Stimulated activated CD8-positive, alpha-beta memory T cell treated with anti-CD3 and anti-CD28 coated beads, Interleukin-4, amount 100 ng/mL, for 4 hours (primary cell): ENCODE measurements at places on chromosomes 11 and 22.

DNA sequence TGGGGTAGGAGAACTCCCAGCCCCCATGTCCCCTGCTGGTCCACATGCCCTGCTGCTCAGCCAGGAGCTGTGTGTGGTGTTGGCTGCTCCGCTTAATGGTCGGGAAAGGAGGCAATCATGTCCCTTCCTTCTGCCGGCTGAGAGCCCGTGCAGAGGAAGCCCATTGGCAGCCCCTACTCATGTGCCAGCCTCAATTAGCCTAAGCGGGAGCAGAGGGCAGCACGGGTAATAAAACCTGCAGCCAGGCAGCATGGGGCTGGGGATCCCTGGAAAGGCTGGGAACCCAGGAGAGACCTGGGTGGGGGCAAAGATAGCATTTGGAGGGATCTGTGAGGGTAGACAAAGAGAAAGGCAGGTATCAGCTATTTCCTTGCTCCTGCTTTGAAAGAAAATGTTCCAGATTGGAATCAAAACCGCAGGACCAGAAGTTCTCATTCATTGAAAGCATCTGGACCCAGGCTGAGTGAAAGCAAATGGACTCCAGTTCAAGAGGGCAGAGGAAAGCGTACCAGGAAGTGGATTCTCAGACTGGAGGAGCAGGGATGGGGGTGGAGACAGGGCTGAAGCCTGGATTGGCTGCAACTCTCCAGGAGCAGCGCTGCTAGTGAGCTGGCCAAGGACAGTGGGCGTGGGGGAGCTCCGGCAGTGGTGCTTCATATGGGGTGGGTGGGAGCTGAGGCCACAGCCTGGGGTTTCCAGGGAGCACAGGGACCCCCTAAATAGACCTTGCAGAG, 103.4 kb upstream of the NECTIN1 start:
- no peak for DNase-seq

- DNase-seq, result no peak
Measured at GRCh38 chr11:133928628-133929059, 28.1 kb downstream of the IGSF9B start.

GRCh38 chr11:47337229-47337924, 15.1 kb downstream of the MYBPC3 start:
- no peak for DNase-seq

DNA sequence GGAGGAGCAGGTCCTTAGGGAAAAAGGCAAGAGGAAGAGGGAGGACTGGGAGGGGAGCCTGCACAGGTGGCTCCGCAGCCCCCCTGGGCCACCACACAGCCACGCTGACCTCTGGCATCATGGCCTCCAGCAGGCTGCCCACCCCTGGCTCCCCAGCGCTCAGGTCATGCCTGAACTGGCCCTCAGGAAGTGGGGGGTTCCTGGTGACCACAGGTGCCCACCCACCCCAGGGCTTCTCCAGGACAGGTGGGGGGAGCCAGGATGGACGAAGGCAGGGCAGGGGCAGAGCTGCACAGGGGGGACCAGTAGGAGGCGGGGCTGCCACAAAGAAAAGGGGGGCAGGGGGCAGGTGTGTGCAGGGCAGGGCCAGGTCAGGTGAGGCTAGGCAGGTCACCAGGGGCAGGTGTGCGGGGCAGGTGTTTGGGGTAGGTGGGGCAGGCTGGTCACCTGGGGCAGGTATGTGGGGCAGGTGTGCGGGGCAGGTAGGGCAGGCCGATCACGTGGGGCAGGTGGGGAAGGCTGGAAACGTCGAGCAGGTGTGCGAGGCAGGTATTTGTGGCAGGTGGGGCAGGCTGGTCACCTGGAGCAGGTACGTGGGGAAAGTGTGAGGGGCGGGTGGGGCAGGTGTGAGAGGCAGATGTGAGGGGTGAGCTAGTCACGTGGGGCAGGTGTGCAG, 997 bp downstream of the DEAF1 start:
- no peak for DNase-seq

GRCh38 chr11:112566124-112566523, 305.5 kb upstream of the PLET1 start:
- no peak for DNase-seq

DNA sequence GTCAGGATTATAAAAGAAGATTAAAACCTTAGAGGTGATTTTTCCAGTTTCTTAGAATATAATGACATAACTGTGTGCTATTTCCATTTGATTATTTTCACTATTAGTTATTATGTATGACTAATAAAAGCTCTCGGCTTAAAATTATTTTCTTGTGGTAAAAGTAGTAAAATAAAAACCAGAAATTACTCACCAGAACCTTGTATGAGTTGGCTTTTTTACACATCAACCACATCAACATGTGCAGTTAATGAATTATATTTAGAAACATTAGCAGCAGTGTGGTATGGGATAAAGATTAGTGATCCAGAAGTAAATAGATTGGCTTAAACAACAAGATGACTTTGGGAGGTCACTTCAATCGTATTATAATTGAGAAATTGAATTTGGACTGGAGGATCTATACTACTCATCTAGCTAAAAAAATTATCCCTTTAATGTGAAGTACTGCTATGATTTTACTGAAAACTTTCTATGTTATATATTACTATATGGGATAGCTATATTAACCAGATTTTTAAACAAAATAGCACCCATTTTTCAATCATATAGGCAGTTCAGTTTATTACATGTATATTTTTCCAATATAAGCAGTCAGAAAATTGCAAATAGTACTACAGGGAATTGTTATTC, 2.8 kb upstream of the BCO2 start:
- no peak for DNase-seq

GRCh38 chr22:22863001-22863400, 24.6 kb upstream of the IGLL5 start:
- DNase-seq, result no peak

- DNase-seq, result no peak
Measured at GRCh38 chr11:47583844-47584243, 2.6 kb upstream of the FAM180B start.

DNA sequence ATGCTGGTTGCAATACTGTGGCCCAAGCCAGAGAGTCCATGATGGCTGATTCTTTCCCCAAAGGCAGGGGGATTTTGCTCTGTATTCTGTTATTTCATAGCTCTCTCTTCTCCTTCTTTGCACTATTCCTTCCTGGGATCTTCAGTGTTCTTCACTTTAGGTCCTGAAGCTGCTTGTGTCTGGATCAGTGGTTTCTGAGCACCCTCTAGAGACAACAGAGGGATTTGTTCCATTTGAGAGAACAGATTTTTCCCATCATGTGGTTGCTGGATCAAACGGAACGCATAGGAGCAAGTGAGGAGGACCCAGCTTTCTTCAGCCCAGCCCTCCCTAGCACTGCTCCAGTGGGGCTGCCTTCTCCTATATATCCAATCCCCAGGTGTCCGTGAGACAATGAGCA, 68.7 kb upstream of the SYN3 start:
- no peak for DNase-seq

DNA sequence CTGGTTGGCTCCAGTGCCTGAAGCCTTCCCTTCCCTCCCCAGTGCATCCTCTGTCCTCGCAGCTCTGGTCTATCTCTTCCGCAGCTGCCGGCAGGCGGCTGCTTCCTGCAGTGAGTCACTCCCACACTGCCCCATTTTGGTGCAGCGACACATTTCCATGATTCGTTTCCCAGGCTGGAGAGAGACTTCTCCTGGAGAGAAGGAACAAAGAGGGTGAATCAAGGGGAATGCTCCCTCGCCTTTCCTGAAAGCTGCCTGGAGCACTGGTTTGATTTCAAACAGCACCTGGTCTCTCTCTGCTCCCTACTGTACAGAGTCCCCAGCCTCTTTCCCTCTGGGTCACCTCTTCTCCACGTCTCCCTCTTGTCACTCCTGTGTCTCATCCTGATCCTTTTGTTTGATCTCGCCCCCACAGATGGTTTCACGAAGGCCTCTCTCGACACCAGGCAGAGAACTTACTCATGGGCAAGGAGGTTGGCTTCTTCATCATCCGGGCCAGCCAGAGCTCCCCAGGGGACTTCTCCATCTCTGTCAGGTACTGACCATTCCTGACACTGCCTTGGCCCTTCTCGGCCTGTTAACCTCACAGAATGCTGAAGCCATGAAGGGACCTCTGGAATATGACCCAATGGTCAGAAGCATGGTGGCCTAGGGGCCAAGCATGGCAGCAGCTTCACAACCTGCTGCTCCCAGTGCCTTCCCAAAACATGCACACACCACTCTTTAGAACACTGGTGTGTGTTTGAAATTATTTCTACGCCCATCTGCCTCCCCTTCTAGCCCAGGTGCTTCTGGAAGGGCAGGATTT, at the start of gene TMA7B:
Gene TMA7B (plus strand): TSS at position 758 of the 808 bp plus-strand sequence. CDS start 3,978 bp downstream, outside the sequence.
- no peak for DNase-seq

GRCh38 chr11:73206801-73207200, 11.3 kb upstream of the P2RY2 start:
- DNase-seq, result no peak

DNA sequence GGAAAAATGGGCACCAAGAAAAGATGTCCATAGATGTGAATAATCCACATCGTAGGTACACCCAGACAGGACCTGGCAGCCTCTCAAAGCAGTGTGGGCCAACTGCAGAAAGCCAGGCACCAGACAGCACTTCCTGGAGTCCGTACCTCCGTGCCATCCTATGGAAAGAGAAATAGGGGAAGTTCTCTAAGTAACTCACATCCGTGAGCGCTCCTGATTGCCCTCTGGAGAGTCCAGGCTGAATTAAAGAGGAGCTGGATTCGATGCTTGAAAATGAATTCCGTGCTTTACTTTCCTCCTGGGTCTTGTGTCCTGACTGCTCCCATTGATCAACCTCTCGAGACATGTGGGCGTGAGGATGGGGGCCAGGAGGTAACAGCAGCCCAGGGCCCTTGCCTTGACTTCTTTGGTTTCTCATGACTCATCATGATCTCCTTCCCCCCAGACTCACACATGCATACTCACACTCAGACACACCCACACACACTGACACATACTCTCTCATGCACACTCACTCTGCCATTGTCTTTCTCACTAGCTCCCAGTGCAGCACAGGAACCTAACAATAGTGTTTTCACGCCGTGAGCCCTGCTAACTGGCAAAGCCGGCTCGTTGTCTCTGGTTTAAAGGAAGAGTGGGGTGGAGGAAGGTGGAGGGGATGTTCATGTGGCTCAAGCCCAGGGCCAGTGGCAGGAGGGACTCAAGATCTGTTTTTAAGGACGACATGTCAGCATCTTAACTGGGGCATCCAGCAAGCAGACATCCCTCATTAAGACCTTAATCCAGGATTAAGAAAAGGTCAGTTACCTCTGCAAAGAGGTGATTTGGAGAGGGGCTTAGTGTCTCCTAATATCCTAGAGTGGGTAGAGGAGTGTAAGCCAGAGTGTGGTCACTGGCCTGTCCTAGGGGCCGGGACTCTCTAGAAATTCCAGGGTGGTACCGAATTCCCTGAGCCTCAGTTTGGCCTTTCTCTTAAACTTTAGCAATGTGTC, 104.2 kb downstream of the SCN3B start:
- DNase-seq, result no peak

- DNase-seq, result no peak
Measured at GRCh38 chr11:6703247-6704063, 20.3 kb upstream of the MRPL17 start.

DNA sequence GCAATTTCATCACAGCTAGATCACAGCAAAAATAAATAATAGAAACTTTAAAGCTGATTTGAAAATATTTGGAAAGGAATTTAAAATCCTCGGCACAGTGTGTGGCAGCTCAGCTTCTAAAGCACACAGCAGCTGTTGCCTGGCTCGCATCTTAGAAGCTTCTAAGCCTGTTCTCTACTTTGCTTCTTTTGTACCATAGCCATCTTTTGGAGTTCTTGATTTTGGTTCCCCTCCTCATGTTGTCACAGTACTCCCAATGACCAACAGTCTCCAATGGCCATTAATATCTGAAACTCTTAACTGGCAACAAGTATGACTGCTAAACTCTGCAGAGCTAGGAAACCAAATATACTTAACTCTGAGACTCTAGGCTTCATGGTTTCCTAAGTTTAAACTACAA, 28.8 kb downstream of the CHKA start:
- DNase-seq, result no peak

- DNase-seq, result no peak
Measured at GRCh38 chr11:1451781-1452470, 34.7 kb downstream of the MOB2 start.

- DNase-seq, result no peak
Measured at GRCh38 chr11:111612224-111612623, 10.0 kb downstream of the SIK2 start.

GRCh38 chr11:69372589-69373250, 78.8 kb downstream of the MYEOV start:
- DNase-seq, result no peak

GRCh38 chr22:46661221-46661851, 41.1 kb downstream of the GRAMD4 start:
- DNase-seq, result no peak

GRCh38 chr11:17979770-17980371, 33.0 kb downstream of the SERGEF start:
- DNase-seq, result no peak

- DNase-seq, result no peak
Measured at GRCh38 chr11:106177311-106177710, 99.8 kb downstream of the AASDHPPT start.

- DNase-seq, result peak; percentile 40
Measured at GRCh38 chr22:35627267-35628041, 10.3 kb upstream of the MB start.

DNA sequence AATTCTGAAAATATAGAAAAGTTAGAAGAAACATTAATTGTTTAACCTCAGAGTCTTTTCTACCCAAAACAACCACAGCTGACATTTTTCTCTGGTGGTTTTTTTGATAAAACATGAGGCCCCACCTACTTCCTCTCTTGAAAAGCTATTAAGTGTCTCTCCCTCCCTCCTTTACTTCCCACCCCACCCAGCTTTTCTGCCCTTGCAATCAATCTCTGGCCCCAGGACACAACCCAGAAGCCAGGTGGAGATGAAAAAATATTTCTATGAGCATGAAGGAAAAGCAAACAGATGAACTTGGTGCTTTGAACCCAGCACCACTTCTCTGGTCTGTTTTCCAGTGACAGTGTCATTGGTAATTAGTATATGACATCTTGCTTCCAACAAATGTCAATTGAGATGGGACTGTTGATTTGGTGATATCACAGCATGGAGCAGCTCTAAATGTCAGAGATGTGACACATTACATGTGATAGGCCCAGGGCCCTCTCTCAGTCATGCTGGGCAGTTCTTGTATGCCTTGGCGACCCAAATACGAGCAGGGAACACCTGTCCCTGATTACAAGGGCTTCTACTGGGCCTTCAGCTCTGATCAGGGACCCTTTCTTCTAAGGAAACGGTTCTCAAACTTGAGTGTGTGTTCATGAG, 23.9 kb upstream of the TMPRSS13 start:
- no peak for DNase-seq

DNA sequence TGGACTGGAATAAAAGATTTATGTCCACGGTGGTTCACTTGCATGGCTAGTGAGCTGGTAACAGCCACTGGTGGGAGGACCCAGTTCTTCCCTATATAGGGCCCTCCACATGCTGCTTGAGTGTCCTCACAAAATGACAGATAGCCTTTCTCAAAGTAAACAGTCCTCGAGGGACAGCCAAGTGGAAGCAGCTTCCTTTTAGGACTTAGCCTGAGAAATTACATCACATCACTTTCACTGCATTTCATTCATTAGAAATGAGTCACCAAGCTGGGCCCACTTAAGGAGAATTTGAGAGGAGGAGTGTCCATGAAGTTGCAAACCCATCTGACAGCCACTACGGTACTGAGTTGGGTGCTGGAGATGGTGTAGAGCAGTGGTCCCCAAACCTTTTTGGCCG, 7.0 kb downstream of the ISX start:
- DNase-seq, result no peak
